Left ventricle myocardium inferior (tissue), 1 donor: ENCODE measurements at places on chromosomes 4 and X. TPM values are rescaled to one million over a fixed set of nuclear protein-coding genes. Genes with fewer than 3 reads are reported as not detected.

GRCh38 chr4:148114436-148114835 is 327.8 kb downstream of the NR3C2 start:
- peaks cover 10% of the 10 kb centered on the region for H3K4me1 ChIP-seq
- peaks cover 50% of the 10 kb centered on the region for H3K36me3 ChIP-seq
- H3K27me3 ChIP-seq = no peaks in the 10 kb centered on the region
- no peak for DNase-seq
- H3K27ac ChIP-seq = no peak overlapping the region
- no peak overlapping the region for H3K4me3 ChIP-seq

GRCh38 chrX:42107495-42108488 is 184.4 kb upstream of the CASK start:
- H3K4me1 ChIP-seq = no peaks in the 10 kb centered on the region
- H3K27ac ChIP-seq = no peak overlapping the region
- no peaks in the 10 kb centered on the region for H3K27me3 ChIP-seq
- no peaks in the 10 kb centered on the region for H3K36me3 ChIP-seq

- H3K4me3 ChIP-seq = no peak overlapping the region
- H3K36me3 ChIP-seq = no peaks in the 10 kb centered on the region
- H3K27me3 ChIP-seq = no peaks in the 10 kb centered on the region
- DNase-seq = no peak
- H3K4me1 ChIP-seq = peaks cover 24% of the 10 kb centered on the region
- H3K27ac ChIP-seq = no peak overlapping the region
Measured at GRCh38 chr4:118839221-118839927, 3.4 kb upstream of the SEC24D start.

DNA sequence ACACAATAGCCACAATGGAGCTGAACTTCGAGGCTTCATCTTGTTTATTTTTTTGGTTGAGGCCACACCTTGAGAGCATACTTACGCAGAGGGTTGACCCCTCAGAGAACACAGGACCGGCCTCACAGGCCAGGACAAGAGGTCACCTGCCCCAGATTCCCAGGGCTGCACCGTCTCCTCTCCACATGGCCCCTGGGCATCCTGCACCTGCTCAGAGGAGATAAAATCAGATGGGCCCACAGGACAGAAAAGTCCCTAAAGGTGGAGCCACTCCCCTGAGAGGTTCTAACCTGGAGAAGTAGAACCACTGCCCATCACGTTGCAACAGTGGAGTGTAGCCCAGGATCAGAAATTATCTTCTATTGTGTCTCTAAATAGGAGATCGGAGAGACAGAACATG is 1.1 kb upstream of the CLDN24 start:
- no peaks in the 10 kb centered on the region for H3K4me1 ChIP-seq
- peaks cover 6% of the 10 kb centered on the region for H3K36me3 ChIP-seq
- no peak for DNase-seq
- H3K27me3 ChIP-seq = no peaks in the 10 kb centered on the region
- H3K27ac ChIP-seq = no peak overlapping the region

GATB gene
- total RNA-seq = 102 TPM

C4orf36 gene
- total RNA-seq = 0.96 TPM
